ENCODE measurements at places on chromosomes 7 and 10. TPM values are rescaled to one million over a fixed set of nuclear protein-coding genes. Genes with fewer than 3 reads are reported as not detected.
A peak's percentile ranks its signal among the peaks of the same experiment; 100 is the strongest.

- H3K4me3 ChIP-seq: no peak overlapping the region
- H3K36me3 ChIP-seq: no peaks in the 10 kb centered on the region
- peak; percentile 49 for DNase-seq
- H3K27ac ChIP-seq: no peak overlapping the region
- peaks cover 11% of the 10 kb centered on the region for H3K27me3 ChIP-seq
These were observed 265.2 kb upstream of the LYZL1 start for GRCh38 chr10:29023678-29024077.

GRCh38 chr10:57657164-57657765 lies 610.4 kb downstream of the IPMK start:
- H3K4me1 ChIP-seq: no peaks in the 10 kb centered on the region
- H3K36me3 ChIP-seq: no peaks in the 10 kb centered on the region
- H3K27ac ChIP-seq: no peak overlapping the region
- no peak overlapping the region for H3K4me3 ChIP-seq
- H3K27me3 ChIP-seq: no peaks in the 10 kb centered on the region

DNA sequence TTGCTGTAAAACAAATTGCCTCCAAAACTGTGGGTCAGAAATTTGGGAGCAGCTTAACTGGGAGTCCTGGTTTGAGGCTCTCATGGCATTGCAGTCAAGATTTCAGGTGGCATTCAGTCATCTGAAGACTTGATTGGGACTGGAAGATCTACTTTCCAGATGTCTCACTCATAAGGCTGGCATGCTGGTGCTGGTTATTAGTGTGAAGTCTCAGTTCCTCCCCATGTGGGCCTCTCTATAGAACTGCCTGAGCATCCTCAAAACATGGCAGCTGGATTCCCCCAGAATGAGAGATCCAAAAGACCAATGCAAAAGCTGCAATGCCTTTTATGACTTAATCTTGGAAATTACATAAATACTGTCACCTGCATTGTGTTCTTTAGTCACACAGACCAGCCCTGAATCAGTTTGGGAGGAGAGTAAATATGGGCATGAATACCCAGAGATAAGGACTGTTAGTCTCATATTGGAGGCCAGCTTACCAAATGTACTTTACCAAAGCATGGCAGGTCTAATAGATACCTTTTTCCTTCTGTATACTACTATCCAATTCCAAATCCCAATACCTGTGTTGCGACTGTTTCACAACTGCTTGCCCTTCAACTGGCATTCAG lies 6.5 kb upstream of the HERPUD2 start:
- H3K36me3 ChIP-seq: no peaks in the 10 kb centered on the region
- H3K27me3 ChIP-seq: no peaks in the 10 kb centered on the region
- H3K4me3 ChIP-seq: no peak overlapping the region
- DNase-seq: no peak
- peaks cover 9% of the 10 kb centered on the region for H3K4me1 ChIP-seq

GRCh38 chr10:51217505-51217904 lies 143.2 kb downstream of the PRKG1 start:
- H3K4me3 ChIP-seq: no peak overlapping the region
- no peaks in the 10 kb centered on the region for H3K4me1 ChIP-seq

DNA sequence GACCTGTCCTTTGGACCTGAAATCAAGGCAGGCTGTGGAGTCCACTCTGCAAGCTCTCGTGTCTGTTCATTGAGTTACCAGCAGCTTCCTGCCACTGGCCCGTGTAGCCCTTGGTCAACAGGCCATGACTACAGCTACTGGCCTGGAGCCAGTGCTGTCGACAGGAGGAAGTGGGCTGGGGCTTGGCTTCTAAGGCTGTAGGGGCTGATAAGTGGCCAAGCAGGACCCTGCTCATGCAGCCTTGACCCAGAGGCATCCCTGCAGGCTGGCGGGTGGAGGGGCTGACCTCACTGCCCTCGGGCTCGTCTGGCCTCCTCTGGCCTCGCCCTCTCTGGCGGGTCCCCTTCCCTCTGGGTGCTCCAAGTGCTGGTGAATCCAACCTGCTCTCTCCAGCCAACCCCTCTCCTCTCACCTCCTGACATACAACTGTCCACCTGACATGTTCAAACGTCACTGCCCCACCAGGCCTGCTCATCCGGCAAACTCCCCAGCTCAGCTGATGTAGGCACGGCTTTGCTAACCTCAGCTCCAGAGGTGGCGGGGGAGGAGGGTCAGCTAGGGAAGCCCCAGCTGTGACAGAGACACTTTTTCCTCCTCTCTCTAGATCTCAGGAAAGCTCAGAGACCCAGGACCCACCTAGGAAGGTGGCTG lies 188.6 kb upstream of the LYZL2 start:
- no peaks in the 10 kb centered on the region for H3K27me3 ChIP-seq
- H3K4me1 ChIP-seq: no peaks in the 10 kb centered on the region
- H3K36me3 ChIP-seq: no peaks in the 10 kb centered on the region
- H3K27ac ChIP-seq: no peak overlapping the region

GRCh38 chr10:119826771-119827170 lies 45.9 kb downstream of the MCMBP start:
- DNase-seq: no peak
- no peaks in the 10 kb centered on the region for H3K27me3 ChIP-seq
- H3K27ac ChIP-seq: no peak overlapping the region
- H3K4me3 ChIP-seq: no peak overlapping the region
- H3K4me1 ChIP-seq: no peaks in the 10 kb centered on the region

- H3K27ac ChIP-seq: no peak overlapping the region
- no peak overlapping the region for H3K4me3 ChIP-seq
- DNase-seq: no peak
- H3K4me1 ChIP-seq: peaks cover 8% of the 10 kb centered on the region
These were observed 123.8 kb downstream of the SEMA3A start for GRCh38 chr7:84070770-84071169.

- no peaks in the 10 kb centered on the region for H3K4me1 ChIP-seq
- DNase-seq: no peak
- H3K36me3 ChIP-seq: no peaks in the 10 kb centered on the region
- H3K27ac ChIP-seq: no peak overlapping the region
- no peaks in the 10 kb centered on the region for H3K27me3 ChIP-seq
These were observed 8.3 kb downstream of the CAMK1D start for GRCh38 chr10:12357525-12358151.

DNA sequence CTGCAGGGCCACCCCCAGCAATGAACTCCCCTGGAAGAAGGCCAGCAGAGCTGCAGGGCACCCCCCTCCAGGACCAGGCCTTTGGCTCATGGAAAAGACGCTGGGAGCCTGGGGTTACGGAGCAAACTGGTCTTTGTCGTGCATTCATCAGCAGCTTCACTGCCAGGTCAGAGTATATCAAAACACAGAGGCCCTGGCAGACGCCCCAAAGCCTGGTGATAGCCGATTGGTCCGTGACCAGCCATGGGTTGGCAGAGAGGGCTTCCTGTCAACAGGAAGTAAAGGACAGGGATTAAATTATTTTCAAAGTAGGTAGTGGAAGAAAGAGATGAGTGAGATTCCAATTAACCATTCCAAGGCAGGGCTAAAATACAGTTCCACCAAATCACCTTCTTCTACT lies 9.0 kb downstream of the PRKAG2 start:
- no peak overlapping the region for H3K27ac ChIP-seq
- DNase-seq: no peak
- H3K4me3 ChIP-seq: no peak overlapping the region
- H3K36me3 ChIP-seq: no peaks in the 10 kb centered on the region
- no peaks in the 10 kb centered on the region for H3K4me1 ChIP-seq

Gene GBX1
- total RNA-seq: not detected

Gene OR2A5
- not detected for total RNA-seq

Gene PRKCQ
- total RNA-seq: 0.52 TPM

Gene PPP1R17
- total RNA-seq: not detected

Gene HERC4
- 61.5 TPM for total RNA-seq

Measured in MCF 10A (cell line).